Heart right ventricle (tissue), 16 donors: ENCODE measurements at places on chromosomes 1 and 21.

- DNase-seq, result no peak
- no peak overlapping the region for H3K27ac ChIP-seq
- no peaks in the 10 kb centered on the region for H3K36me3 ChIP-seq
- no peak overlapping the region for H3K4me3 ChIP-seq
- no peaks in the 10 kb centered on the region for H3K4me1 ChIP-seq
Observed at GRCh38 chr1:42298520-42298919, 36.5 kb downstream of the FOXJ3 start.

- H3K4me1 ChIP-seq, result peaks cover 20% of the 10 kb centered on the region
- no peak overlapping the region for H3K27ac ChIP-seq
- H3K4me3 ChIP-seq, result no peak overlapping the region
- no peaks in the 10 kb centered on the region for H3K27me3 ChIP-seq
- no peak for DNase-seq
- H3K36me3 ChIP-seq, result no peaks in the 10 kb centered on the region
Observed at GRCh38 chr1:207298186-207298585, 23.3 kb upstream of the CD55 start.

DNA sequence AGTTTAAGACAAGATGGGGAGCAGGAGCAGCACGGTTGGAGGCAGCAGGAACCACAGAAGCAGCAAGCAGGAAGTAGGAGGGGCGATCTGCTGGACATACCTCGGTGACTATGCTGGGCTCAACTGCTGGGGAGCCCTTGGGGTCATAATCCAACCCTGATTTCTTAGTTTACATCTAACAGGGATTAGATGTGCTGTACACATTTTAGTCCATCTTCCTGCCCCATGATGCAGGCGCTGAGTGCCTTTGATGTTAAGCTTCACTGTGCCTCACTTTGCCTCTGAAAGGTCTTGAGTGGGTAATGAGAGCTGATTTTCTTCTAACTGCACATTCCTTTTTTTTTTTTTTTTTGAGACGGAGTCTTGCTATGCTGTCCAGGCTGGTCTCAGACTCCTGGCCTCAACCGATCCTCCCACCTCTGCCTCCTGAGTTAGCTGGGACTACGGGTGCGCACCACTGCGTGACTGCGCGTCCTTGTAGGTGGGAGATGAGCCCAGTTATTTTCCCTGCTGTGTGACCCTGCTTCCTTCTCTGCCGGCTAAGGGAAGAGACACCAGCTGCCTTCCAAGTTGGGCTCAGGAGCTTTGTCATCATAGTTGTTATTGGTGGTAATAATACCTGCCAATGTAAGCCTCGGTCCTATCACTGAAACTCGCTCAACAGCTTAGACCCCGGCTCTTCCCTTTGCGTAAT is 1.1 kb upstream of the RCAN3 start:
- H3K36me3 ChIP-seq, result no peaks in the 10 kb centered on the region
- H3K27ac ChIP-seq, result no peak overlapping the region
- H3K27me3 ChIP-seq, result no peaks in the 10 kb centered on the region
- peaks cover 20% of the 10 kb centered on the region for H3K4me1 ChIP-seq
- DNase-seq, result peak; percentile 6

DNA sequence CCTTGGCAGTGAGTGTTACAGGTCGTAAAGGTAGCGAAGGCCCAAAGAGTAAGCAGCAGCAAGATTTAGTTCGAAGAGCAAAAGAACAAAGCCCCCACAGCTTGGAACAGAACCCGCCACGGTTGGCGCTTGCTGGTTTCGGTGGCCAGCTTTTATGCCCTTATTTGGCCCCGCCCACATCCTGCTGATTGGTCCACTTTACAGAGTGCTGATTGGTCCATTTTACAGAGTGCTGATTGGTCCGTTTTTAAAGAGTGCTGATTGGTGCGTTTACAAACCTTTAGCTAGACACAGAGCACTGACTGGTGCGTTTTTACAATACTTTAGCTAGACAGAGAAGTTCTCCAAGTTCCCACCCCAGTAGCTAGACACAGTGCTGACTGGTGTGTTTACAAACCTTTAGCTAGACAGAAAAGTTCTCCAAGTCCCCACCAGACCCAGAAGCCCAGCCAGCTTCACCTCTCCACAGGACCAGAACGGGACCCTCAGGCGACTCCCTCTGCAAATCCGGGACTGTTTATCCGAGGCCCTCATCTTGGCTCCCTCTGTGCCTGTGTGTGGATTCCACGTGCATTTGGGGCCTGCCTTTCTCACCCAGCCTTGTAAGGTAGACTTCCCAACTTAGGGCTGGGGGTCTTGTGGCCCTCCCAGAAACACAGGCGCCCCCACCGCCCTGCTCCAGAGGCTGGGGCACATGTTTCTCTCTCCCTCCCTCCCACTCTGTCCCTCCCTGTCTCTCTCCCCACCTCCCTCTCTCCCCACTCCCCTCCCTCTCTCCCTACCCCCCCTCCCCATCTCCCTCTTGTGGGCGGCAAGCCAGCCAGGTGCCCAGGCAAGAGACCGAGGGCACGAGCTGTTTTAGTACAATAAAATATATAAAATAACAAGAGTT is 12.6 kb downstream of the FTCD start:
- H3K4me1 ChIP-seq, result peaks cover 5% of the 10 kb centered on the region
- DNase-seq, result peak; percentile 11
- H3K27me3 ChIP-seq, result no peaks in the 10 kb centered on the region
- no peaks in the 10 kb centered on the region for H3K36me3 ChIP-seq
- no peak overlapping the region for H3K27ac ChIP-seq

GRCh38 chr1:181126871-181127587 is 38.5 kb downstream of the IER5 start:
- H3K4me1 ChIP-seq, result peaks cover 34% of the 10 kb centered on the region
- DNase-seq, result peak; percentile 45
- H3K4me3 ChIP-seq, result no peak overlapping the region
- no peaks in the 10 kb centered on the region for H3K36me3 ChIP-seq
- no peaks in the 10 kb centered on the region for H3K27me3 ChIP-seq

- H3K27ac ChIP-seq, result peak overlapping the region; percentile 100
- peak overlapping the region; percentile 100 for H3K4me3 ChIP-seq
- no peak for DNase-seq
- H3K27me3 ChIP-seq, result no peaks in the 10 kb centered on the region
Observed at GRCh38 chr21:33231526-33231925, 1.8 kb downstream of the IFNAR2 start.

GRCh38 chr1:58585166-58585565 is 8.1 kb upstream of the TACSTD2 start:
- no peak for DNase-seq
- no peaks in the 10 kb centered on the region for H3K36me3 ChIP-seq
- peaks cover 9% of the 10 kb centered on the region for H3K4me1 ChIP-seq
- no peaks in the 10 kb centered on the region for H3K27me3 ChIP-seq
- H3K27ac ChIP-seq, result no peak overlapping the region

DNA sequence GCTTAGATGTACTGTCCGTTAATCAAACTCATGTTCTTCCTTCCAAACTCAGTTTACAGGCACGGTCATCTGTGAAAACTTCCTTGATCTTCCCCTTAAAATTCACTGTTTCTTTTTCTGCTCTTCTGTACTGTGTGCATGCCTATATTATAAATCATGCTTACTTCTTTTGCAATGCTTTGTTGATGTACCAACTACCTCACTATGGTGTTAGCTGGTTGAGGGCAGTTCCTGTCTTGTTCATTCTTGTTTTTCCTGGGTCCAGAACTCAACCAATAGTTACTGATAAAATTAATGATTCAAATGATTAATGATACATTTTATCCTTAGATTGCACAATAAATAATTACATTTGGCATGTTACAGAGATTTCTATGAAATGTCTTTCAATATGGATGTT is 163.8 kb downstream of the CHRM3 start:
- H3K27me3 ChIP-seq, result no peaks in the 10 kb centered on the region
- H3K27ac ChIP-seq, result no peak overlapping the region
- DNase-seq, result no peak
- no peak overlapping the region for H3K4me3 ChIP-seq
- H3K36me3 ChIP-seq, result no peaks in the 10 kb centered on the region
- no peaks in the 10 kb centered on the region for H3K4me1 ChIP-seq

DNA sequence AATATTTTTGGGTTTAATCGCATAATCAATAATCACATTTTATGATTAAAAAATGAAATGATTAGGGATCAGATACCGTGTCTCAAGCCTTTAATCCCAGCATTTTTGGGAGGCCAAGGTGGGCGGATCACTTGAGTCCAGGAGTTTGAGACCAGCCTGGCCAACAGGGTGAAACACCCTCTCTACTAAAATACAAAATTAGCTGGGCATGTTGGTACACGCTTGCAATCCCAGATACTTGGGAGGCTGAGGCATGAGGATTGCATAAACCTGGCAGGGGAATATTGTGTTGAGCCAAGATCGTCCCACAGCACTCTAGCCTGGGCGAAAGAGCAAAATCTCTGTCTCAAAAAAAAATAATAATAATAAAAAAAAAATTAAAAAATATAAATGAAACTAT is 1581.4 kb downstream of the KCNT2 start:
- H3K27me3 ChIP-seq, result no peaks in the 10 kb centered on the region
- H3K4me3 ChIP-seq, result no peak overlapping the region
- no peaks in the 10 kb centered on the region for H3K36me3 ChIP-seq
- H3K4me1 ChIP-seq, result no peaks in the 10 kb centered on the region
- DNase-seq, result no peak
- H3K27ac ChIP-seq, result no peak overlapping the region

- H3K27me3 ChIP-seq, result no peaks in the 10 kb centered on the region
- peaks cover 3% of the 10 kb centered on the region for H3K4me1 ChIP-seq
- no peak for DNase-seq
- no peak overlapping the region for H3K27ac ChIP-seq
- H3K4me3 ChIP-seq, result no peak overlapping the region
Observed at GRCh38 chr1:172446547-172446946, 2.7 kb upstream of the PIGC start.

GRCh38 chr1:17798799-17799382 is 43.8 kb downstream of the ACTL8 start:
- H3K4me1 ChIP-seq, result no peaks in the 10 kb centered on the region
- H3K36me3 ChIP-seq, result no peaks in the 10 kb centered on the region
- H3K4me3 ChIP-seq, result no peak overlapping the region
- DNase-seq, result no peak

GRCh38 chr1:186566140-186566855 is 105.4 kb upstream of the PDC start:
- H3K4me1 ChIP-seq, result no peaks in the 10 kb centered on the region
- no peak for DNase-seq
- H3K36me3 ChIP-seq, result no peaks in the 10 kb centered on the region
- no peak overlapping the region for H3K27ac ChIP-seq

GRCh38 chr1:89069951-89070350 is 4.9 kb upstream of the GBP1 start:
- DNase-seq, result no peak
- H3K4me3 ChIP-seq, result peak overlapping the region; percentile 11
- no peaks in the 10 kb centered on the region for H3K27me3 ChIP-seq
- peaks cover 12% of the 10 kb centered on the region for H3K4me1 ChIP-seq
- no peaks in the 10 kb centered on the region for H3K36me3 ChIP-seq

DNA sequence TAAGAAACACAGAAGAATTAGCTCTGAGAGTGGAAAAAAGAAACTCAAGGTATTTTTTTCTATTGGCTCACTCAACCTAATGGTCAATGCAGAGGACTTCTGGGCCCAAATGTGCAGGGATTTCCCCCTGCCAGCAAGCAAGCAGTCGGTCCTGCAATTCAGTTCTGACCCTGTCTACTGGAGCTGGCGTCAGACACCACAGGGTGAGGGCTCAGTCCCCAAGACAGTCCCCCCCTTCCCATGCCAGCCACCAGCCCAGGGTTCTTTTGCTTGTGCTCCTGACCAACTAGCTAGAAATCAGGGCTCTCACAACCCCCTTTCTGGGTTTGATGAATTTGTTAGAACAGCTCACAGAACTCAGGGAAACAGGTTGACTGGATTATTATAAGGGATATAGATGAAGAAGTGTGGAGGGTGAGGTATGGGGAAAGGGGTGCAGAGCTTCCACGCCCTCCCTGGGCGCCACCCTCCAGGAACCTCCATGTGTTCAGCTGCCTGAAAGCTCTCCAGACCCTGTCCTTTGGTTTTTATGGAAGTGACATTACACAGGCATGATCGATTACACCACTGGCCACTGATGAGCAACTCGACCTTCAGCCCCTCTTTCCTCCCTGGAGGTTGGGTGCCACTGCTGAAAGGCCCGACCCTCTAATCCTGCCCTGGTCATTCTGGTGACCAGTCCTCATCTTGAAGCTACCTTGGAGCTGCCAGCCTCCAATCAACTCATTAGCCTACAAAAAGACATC is 22.5 kb upstream of the PWP2 start:
- H3K36me3 ChIP-seq, result peaks cover 31% of the 10 kb centered on the region
- no peaks in the 10 kb centered on the region for H3K27me3 ChIP-seq
- H3K4me3 ChIP-seq, result peak overlapping the region; percentile 33
- H3K4me1 ChIP-seq, result peaks cover 62% of the 10 kb centered on the region

DNA sequence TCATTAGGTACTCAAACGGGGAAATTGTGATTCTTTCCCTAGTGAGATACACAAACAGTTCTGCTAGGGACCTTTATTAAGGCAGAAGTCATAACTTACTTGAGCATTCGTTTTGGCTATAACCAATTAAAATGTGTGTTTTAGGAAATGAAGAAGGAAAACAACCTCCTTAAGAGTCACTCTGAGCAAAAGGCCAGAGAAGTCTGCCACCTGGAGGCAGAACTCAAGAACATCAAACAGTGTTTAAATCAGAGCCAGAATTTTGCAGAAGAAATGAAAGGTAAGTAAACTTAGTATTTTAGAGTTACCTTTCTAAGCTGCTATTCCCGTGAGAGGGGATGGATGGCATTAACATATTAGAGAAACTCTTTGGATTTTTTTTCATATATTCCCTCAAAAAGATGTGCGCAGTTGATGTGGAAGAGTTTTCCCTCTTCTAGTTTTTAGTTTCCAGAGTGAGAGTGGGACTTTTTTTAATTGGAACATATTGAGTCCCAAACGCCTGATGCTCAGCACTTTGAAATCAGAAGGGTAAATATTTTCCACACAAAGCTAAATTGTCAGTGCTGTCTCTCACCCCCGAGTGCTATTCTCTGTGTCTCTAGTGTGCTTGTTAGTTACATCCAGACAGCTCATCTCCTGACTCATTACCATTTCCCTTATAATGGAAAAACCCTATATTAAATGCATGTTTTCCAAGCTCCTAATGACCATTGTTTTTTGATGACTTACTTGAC is 34.9 kb downstream of the CENPF start:
- H3K27me3 ChIP-seq, result no peaks in the 10 kb centered on the region
- no peak overlapping the region for H3K4me3 ChIP-seq
- DNase-seq, result no peak
- H3K4me1 ChIP-seq, result no peaks in the 10 kb centered on the region
- no peak overlapping the region for H3K27ac ChIP-seq

- H3K36me3 ChIP-seq, result no peaks in the 10 kb centered on the region
- H3K27me3 ChIP-seq, result no peaks in the 10 kb centered on the region
- H3K4me3 ChIP-seq, result no peak overlapping the region
- H3K27ac ChIP-seq, result no peak overlapping the region
Observed at GRCh38 chr1:35407743-35408142, 139.2 kb downstream of the ZMYM4 start.

GRCh38 chr1:224700918-224701531 is 84.9 kb downstream of the CNIH3 start:
- H3K4me1 ChIP-seq, result no peaks in the 10 kb centered on the region
- H3K4me3 ChIP-seq, result no peak overlapping the region
- no peak overlapping the region for H3K27ac ChIP-seq
- H3K27me3 ChIP-seq, result no peaks in the 10 kb centered on the region
- H3K36me3 ChIP-seq, result no peaks in the 10 kb centered on the region
- no peak for DNase-seq
